ENCODE measurements at places on chromosomes 16 and 17.

GRCh38 chr17:8927395-8927794 lies 38.1 kb downstream of the PIK3R5 start:
- DNase-seq, result no peak

DNA sequence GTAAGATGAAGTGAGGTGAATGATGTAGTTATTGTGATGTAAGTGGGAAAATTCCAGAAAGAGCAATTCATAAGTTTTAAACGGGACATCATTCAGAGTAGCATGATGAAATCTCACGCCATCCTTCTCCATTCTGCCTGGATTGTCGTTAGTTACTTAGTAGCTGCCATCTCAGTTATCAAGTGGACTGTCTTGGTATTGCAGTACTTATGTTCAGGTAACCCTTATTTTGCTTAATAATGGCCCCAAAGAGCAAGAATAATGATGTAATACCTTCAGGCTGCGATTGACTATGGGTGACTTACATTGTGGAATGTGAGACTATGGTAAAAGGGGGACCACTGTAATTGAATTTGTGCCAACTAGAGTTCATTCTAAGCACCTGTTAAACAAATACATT lies 234.1 kb upstream of the TOM1L1 start:
- no peak for DNase-seq

GRCh38 chr17:37447641-37448040 lies 41.0 kb downstream of the TADA2A start:
- no peak for DNase-seq

DNA sequence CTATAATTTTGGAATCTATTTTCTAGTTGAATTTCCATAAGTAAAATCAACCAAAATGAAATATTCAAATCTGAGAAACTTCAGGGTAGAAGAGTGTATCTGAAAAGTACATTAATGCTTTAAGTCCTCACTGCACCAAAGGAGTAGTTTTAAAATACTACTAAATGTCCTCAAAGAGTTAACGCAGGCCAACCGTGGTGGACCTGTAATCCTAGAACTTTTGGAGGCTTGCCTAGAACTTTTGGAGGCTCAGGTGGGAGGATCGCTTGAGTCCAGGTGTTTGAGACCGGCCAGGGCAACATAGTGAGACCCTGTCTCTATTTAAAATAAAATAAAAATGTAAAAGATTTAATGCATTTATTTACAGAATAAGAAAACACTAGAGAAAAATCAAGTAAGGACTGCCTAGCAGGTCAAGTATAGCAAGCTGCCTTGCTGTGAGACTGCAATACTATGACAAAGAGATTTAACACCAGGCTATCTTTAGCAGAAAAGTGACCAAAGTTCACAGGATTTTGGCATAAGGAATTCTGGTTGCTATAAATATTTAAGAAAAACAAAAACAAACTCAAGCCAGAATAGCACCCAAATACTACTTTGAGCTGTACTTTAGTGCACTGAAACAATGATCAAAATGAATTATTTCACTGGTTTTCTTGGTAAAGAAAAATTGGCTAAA lies 41.0 kb downstream of the CHCT1 start:
- no peak for DNase-seq

GRCh38 chr17:82013341-82013740 lies 9.3 kb downstream of the CENPX start:
- DNase-seq, result no peak

DNA sequence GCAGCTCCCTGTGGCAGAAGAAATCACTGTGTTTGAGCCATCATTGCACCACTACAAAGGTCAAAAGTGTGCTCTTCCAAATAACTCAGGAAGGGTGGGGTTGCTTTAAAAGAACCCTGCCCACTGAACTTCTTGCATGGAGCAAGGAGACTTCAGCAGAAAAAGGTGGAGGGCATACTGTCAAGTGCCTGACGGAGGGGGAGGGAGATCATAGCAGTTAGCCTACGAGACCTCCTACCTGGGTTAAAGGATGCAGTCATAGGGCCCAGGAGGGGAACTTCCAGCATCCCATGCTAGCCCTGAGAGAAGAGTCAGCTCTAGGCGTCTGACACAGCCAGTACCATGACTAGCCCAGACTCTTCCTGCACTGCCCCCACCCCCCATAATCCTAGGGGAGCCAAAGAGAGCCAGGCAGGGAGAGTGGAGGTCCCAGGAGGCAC lies 45.3 kb upstream of the MSI2 start:
- no peak for DNase-seq

All from T-helper 2 cell (primary cell).